ENCODE measurements at places on chromosomes 3 and 15. TPM values are rescaled to one million over a fixed set of nuclear protein-coding genes. Genes with fewer than 3 reads are reported as not detected.
A peak's percentile ranks its signal among the peaks of the same experiment; 100 is the strongest.

Gene NR1I2
- not detected for polyA plus RNA-seq

Gene UCN2
- 0.11 TPM for polyA plus RNA-seq

DNA sequence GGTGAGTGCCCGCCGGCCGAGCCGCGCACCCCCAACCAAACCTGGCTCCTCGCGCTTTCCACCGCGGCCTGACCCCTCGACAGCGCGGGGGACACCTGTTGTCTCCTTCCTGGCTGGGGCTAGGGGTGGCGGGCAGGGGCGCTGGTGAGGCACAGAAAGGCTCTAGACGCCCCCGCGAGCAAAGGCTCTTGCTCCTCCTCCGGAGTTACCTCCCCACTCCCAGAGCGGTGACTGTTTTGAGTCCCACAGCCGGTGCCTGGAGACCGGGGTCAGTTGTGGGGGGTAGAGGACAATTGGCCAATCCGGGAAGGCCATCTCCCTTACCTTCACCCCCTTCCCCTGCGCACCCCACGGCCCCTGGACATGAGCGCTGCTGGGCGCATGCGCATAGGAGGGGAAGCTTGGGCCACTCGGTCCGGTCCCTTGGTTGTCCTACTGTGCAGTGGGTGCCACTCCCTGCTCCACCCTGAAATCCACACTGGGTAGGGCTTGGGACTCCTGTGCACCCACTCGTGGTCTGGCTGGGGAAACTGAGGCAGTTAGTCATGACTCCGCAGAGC lies 554 bp downstream of the CHST13 start:
- H3K36me3 ChIP-seq, result no peaks in the 10 kb centered on the region
- peak; percentile 32 for DNase-seq
- peak overlapping the region; percentile 54 for H3K4me3 ChIP-seq
- H3K27me3 ChIP-seq, result no peaks in the 10 kb centered on the region
- H3K27ac ChIP-seq, result peak overlapping the region; percentile 26
- H3K4me1 ChIP-seq, result peaks cover 9% of the 10 kb centered on the region

DNA sequence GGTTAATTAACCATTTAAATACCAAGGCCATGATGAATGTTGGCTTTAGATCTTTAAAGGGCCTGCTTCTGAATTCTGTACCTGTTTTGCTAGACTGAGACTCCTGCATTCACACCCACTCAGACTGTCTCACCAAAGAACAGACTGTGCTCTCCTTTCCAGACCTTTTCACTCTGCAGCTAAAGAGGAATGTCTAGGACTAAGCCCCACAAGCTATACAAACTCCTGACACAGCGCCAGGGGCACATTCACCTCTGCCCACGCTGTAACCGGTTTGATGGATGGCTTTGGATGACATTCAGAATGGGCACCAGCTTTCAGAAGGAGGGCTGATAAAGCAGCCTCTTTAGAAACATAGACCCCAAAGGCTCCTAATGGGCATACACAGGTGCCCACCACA lies 200.1 kb downstream of the KCNMB2 start:
- no peaks in the 10 kb centered on the region for H3K27me3 ChIP-seq
- H3K4me1 ChIP-seq, result no peaks in the 10 kb centered on the region
- DNase-seq, result peak; percentile 15
- no peak overlapping the region for H3K4me3 ChIP-seq
- no peak overlapping the region for H3K27ac ChIP-seq
- no peaks in the 10 kb centered on the region for H3K36me3 ChIP-seq

DNA sequence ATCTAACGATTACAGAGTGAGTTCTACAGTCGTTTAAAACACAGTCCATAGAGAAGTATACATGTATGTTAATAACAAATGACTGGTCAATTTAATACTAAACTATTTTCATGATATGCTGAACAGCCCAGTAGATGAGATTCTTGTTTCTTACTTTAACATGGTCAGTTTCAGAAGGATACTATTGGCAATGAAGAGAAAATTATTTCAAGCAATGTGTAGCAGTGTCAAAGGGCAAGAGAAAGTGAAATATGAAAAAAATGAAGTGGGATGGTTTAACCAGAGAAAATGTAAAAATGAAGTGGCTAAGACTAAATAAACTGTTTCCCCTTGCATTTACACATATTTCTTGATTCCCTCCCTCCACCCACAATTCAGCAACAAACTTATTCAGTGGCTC lies 192.1 kb upstream of the TTC14 start:
- H3K4me3 ChIP-seq, result no peak overlapping the region
- H3K27me3 ChIP-seq, result no peaks in the 10 kb centered on the region
- DNase-seq, result no peak
- H3K36me3 ChIP-seq, result no peaks in the 10 kb centered on the region

Measured in heart left ventricle (tissue), 16 donors.